Activated CD4-positive, CD25-positive, alpha-beta regulatory T cell (primary cell): ENCODE measurements at places on chromosomes 16 and 17.

- DNase-seq, result no peak
Observed at GRCh38 chr16:16101585-16101984, 121.7 kb downstream of the ABCC6 start.

- no peak for DNase-seq
Observed at GRCh38 chr17:10041916-10042588, 137.0 kb upstream of the RCVRN start.

DNA sequence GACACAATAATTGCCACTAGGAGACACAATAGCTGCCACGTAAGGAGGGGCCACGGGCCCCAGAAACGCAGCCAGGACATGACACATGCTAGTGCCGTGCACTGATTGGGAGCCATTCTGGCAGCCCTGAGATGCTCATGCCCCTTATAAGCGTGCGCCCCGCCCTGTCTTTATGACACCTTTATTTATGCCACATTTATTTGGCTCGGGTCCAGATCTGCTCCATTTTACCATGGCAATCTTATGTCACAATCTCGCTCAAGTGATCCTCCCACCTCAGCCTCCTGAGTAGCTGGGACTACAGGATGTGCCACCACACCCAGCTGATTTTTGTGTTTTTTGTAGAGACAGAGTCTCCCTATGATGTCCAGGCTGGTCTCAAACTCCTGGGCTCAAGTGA is 43.8 kb upstream of the NF1 start:
- no peak for DNase-seq

DNA sequence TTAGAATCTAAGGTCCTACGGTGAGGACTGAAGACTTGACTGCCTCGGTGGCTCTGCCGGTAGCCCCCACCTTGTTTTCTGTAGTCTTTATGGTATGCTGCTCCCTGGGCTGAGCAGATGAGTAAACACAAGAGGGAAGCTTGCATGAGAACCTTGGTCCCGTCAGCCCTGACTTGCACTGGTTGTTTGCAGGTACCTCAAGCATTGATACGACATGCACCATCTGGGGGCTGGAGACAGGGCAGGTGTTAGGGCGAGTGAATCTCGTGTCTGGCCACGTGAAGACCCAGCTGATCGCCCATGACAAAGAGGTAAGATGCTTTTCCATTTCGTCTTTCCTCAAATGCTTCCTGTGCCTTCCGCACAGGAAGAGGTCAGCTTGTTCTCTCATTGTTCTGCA is 21.1 kb upstream of the TACO1 start:
- DNase-seq, result no peak
